ENCODE measurements at places on chromosomes 7 and 10. TPM values are rescaled to one million over a fixed set of nuclear protein-coding genes. Genes with fewer than 3 reads are reported as not detected.

FKBP14 gene
- total RNA-seq: 25.4 TPM

MET gene
- total RNA-seq: 20.2 TPM

LRRD1 gene
- not detected for total RNA-seq

MPLKIP gene
- 13.7 TPM for total RNA-seq

C7orf57 gene
- total RNA-seq: not detected

NYAP1 gene
- 2.0 TPM for total RNA-seq

GBX1 gene
- not detected for total RNA-seq

FXYD4 gene
- not detected for total RNA-seq
